ENCODE measurements at places on chromosomes 16 and 17. TPM values are rescaled to one million over a fixed set of nuclear protein-coding genes. Genes with fewer than 3 reads are reported as not detected.

Gene SMIM22
- total RNA-seq, result not detected

Gene NOXO1
- not detected for total RNA-seq

Gene ADAMTS18
- total RNA-seq, result 0.65 TPM

DNA sequence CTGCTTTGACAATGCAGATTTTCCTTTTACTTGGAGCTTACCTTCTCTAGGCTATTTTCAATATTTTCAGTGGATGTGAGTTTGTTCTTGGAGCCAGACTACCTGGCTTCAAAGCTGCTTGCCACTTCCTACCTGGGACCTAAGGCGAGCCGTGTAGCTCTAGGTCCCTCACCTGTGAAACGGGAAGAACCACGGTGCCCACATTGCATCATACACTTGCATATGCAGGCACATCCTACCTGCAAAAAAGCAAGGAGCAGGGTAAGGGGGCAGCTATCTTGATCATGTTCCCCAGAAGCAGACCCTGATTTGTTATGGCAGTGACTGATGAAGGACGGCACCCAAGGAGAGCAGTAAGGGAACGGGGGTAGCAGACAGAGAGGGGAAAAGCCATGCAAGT is 27.0 kb upstream of the MPRIP start:
- no peak for DNase-seq

DNA sequence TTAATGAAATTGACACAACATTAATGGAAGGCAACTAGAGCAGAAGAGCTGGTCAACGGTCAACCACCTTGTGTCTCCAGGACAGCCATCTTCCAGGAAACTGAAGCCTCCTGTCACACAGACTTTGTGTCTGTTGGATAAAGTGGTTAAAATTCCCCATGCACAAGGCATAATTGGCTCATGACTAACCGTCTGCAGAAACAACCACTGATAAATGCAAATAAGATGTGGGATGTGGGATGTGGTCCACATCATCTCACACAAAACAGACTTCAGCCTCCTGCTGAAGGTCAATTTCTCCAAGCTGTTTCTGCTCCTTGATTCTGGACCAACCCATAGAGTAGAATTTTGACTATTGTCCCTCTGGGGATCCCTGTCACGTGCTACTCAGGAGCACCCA is 26.9 kb upstream of the XYLT1 start:
- DNase-seq, result no peak

DNA sequence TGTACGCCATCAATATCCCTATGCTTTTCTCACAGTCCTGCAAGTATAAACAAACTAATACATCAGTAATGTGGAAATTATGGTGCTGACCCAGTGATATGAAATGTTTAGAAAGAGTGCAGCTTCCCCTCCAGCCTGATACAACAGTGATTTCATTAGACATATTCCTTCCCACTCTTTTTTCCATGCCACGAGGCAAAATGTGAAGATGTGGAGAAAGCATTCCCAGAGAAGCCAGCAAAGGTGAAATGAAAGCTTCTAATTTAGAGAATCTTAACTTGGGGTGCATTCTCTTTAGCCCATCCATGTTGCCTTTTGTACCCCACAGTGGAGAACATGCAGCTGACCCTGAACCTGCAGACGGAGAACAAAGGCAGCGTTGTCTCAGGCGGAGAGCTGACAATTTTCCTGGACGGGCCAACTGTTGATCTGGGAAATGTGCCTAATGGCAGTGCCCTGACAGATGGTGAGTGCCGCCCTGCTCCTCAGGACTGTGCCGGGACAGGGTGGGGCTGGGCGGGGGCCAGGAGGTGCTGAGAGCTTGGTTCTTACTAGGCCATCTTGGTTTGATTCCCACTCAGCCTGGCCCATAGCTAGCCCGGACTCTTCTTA is 77.8 kb downstream of the WWP2 start:
- DNase-seq, result peak; percentile 52

Gene MYH1
- not detected for total RNA-seq

Gene ADGRG3
- total RNA-seq, result not detected

DNA sequence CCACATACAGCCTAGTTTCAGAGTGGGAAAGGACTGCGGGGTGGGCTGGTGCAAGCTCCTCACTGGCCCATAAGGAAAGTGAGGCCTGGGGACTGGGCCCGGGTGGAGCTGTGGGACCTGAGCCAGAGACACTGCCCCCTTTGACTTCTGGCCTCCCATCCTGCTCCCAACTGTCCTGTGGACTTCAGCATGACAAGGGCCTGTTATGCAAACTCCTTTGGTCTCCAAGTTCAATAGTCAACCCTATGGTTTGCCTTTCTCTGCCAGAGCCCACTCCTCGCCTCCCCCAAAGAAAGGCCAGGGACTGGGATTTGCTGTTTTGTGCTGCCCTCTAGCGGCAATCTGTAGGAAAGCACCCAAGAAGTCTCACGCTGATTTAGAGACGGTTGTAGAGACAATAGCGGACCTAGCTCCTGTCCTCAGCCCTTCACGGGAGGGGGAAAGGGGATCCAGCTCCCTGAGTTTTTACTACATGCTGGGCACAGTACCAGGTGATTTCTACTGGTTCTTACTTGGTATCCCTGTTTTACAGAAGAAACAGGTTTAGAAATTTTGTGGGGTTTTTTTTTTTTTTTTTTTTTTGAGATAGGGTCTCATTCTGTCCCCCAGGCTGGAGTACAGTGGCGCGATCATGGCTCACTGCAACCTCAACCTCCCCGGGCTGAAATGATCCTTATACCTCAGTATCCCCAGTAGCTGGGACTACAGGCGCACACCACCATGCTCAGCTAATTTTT is 1.2 kb upstream of the TLCD3B start:
- DNase-seq, result no peak

DNA sequence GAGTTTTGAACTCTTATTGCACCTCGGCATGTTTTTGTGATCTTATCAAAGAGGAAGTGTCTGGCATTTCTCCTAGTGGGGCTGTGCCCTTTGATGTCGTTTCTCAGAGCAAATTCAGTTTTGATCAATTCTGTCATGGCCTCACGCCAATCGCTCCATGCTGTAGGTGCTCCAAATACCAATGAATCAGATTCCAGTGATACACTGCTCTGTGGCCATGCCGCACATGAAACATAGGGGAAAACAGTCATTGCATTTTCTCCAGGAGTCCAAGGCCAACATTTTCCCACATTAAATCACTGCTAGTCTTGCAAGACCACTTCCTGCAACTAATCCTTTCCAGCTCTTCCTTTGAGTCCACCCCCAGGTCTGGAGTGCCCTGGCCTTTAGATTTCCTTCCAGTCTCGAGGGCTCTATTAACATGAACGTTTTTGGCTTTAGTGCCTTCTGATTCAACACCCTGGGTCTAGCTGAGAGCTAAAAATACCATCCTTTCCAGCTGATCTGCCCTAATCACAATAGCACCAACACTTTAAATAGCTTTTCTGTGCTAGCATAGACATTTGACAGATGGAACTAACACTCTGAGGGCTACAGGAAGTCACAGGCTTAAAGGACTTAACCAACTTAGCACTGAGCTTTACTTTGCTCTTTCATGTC is 18.2 kb upstream of the RASL10B start:
- DNase-seq, result no peak

GRCh38 chr16:61681124-61681523 is 355.1 kb downstream of the CDH8 start:
- no peak for DNase-seq

Gene CBFB
- 30.1 TPM for total RNA-seq

DNA sequence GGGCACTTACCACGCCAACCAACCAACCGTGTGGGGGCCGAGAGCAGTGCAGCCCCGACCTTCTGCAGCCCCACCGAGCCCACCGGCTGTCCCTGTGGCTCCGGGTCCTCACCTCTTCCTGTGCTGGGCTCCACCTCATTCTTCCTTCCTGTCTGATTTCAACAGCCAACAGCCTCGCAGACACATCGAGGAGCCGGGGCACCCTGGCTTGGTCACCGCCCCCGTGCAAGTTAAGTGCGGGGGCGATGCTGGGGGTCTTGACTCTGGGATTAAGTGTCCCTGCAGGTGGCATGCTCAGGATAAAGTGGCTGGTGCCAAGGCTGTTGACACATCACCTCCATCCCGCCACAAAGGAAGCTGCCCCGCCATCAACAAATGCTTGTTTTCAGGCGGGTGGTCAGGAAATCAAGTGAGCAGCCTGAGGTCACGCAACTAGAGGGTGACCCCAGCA is at the start of gene NLRC3:
Gene NLRC3 (minus strand): TSS at position 102 of the 451 bp plus-strand sequence. CDS start 12,367 bp downstream, outside the sequence.
- DNase-seq, result no peak

Gene CD79B
- 3.4 TPM for total RNA-seq

DNA sequence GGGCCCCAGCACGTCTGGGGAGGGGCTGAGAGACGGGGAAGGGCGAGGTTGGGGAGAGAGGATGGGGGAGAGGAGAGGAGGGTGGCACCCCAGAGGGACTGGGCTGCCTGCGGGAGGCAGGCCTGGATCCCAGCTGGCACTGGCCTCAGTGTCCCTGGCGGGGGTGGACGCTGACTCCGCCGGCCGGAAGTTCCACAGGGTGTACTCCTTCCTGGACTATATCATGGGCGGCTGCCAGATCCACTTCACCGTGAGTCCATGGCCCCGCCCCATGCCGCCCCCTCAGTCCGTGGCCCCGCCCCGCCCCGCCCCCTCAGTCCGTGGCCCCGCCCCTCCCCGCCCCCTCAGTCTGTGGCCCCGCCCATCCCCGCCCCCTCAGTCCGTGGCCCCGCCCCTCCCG is 11.3 kb downstream of the CPNE7 start:
- no peak for DNase-seq

DNA sequence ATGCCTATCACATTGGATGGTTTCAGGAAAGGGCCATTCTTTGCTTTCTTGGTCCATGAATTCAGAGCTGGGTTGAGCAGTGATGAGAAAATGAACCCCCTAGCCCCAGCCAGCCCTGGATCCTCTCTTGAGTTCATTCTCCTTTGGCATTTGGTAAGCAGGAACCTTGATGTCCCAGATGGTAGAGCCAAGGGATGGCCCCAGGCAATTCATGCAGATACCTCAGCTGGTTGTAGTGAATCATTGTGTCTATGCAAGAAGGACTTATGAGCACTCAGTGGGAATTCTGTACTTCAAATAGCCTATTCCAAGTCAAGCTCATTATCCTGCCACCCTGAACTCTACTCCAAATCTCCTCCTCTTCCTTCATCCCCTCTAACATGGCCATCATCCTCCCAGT is 412.7 kb downstream of the UTP18 start:
- no peak for DNase-seq

DNA sequence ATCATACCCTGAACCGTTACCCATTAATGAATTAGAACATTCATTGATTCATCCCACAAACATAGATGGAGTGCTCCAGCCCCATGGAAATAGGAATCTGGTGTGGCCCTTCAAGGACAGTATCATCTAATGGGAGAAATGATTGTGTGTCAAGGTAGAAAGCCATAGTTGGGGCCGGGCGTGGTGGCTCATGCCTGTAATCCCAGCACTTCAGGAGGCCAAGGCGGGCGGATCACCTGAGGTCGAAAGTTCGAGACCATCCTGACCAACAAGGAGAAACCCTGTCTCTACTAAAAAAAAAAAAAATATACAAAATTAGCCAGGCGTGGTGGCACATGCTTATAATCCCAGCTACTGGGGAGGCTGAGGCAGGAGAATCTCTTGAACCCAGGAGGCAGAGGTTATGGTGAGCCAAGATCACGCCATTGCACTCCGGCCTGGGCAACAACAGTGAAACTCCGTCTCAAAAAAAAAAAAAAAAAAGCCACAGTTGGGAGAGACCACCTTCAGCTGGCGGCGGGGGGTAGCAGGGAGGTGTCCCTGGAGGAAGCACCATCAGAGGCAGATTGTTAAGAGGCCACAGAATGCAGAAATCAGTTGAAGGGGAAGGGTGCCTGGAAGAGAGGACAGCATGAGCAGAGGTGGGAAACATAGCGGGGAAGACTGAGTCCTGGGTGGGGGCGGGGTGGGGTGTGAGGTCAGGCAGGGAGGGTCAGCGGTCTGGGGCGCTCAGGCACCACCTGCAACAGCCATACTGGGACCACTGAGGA is 60.0 kb downstream of the USP22 start:
- DNase-seq, result no peak

Gene DNAH9
- not detected for total RNA-seq

DNA sequence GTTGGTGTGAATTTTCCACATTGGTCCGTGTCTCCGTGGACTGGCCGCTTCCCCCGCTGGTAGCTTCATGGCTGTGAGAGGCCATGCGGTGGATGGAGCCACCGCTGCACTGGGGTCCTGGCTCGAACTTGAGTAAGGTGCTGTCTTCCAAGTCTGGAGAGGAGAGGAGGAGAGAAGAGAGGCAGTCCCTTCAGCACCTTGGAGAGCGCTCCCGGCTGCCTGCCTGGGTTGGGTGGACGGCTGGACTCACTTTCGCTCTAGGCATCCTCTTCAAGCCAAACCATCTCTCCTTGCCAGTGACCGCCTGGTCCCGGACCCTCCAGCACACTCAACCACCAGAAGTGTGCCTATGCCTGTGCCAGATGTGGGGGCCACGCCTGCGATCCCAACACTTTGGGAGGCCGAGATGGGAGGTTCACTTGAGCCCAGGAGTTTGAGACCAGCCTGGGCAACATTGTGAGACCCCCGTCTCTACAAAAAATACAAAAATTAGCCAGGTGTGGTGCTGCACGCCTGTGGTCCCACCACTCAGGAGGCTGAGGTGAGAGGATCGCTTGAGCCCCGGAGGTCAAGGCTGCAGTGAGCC is 6.2 kb downstream of the JPH3 start:
- peak; percentile 71 for DNase-seq

DNA sequence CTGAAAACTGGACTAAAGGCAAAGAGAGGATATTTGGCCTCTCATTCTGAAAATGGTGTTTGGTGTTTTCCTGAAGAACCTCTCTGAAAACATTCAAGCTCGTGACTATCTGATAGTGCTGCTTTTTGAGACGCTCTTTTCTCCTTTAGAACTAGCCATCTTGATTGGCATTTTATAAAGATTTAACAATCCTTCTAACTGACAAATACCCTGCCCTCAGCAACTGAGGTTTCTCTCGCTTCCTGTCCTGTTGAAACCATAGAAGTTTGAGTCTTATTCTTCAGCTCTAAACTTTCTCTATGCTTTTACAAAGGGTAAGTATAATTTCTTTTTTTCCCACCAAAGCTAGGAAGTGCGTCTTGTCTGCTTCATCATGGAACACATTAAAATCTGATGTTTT is 13.3 kb downstream of the CNEP1R1 start:
- DNase-seq, result no peak

GRCh38 chr16:7938175-7938574 is 605.5 kb downstream of the RBFOX1 start:
- no peak for DNase-seq

DNA sequence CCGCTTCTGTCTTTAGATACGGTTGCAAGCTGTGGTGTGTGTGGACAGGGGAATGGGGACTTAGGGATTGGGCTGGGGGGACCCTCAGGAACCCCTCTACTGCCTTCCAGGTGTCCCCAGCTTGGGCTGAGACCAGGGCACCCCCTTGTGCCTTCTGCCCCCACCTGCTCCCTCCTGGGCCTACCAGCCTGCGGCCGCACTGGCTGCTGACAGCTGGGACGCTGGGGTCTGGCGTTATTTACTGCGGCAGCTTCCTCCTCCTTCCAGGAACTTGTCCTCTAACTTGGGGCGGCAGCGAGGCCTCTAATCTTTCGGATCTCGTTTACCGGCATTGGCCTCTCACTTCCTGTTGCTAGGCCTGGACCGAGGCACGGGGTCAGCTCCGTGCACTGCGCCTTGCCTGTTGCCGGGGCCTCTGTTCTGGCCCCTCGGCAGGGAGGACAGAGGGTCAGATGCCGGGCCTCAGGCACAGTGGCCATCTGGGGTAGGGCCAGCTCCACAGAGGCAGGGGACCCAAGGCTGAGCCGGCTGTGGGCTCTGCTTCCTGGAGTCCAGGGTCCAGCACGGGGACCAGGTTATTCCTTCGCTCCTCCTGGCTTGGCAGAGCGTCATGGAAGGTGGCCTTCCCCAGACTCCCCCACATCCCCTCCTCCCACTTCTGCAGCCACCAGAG is 31.8 kb downstream of the TMEM235 start:
- DNase-seq, result peak; percentile 55

GRCh38 chr16:11329071-11329491 is 16.2 kb upstream of the RMI2 start:
- no peak for DNase-seq

- DNase-seq, result no peak
Observed at GRCh38 chr16:65837464-65837863, 529.0 kb upstream of the CDH5 start.
